ENCODE measurements at places on chromosomes 1 and 21.

GRCh38 chr1:220952961-220953643 lies 73.9 kb downstream of the HLX start:
- DNase-seq: no peak

- DNase-seq: no peak
These were observed 19.9 kb downstream of the FBXO28 start for GRCh38 chr1:224133741-224134299.

DNA sequence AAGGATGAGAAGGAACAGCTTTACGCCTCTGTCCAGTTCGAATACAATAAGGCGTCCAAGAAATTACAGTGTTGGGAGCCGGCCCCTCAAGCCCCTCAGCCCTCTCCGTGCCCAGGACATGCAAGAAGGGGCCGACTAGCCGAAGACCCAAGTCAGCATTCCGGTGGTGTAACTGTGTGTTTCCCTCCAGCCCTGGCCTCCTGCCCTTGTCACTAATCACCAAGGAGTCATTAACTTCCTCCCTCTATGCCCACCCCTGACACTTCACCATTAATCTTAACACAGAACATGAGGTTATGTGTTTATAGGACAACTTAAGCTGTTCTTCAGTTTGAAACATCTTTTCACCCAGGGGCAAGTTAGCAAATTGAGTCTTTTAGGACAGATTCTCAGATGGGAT lies 16.4 kb upstream of the C4BPB start:
- DNase-seq: no peak

GRCh38 chr1:25989440-25990234 lies 8.2 kb downstream of the PAFAH2 start:
- DNase-seq: no peak

DNA sequence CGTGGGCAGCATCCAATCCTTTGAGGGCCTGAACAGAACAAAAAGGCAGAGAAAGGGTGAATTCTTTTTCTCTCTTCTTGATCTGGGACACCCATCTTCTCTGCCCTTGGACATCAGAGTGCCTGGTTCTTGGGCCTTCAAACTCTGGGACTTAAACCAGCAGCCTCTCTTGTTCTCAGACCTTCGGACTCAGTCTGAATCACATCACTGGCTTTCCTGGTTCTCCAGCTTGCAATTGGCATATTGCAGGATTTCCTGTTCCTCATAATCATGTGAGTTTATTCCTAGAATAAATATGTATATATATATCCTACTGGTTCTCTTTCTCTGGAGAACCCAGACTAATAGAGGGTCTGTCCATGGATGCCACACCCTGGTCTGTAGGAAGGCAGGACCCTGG lies 16.3 kb upstream of the TENT5C start:
- DNase-seq: no peak

GRCh38 chr1:7278827-7279765 lies 492.0 kb upstream of the VAMP3 start:
- no peak for DNase-seq

DNA sequence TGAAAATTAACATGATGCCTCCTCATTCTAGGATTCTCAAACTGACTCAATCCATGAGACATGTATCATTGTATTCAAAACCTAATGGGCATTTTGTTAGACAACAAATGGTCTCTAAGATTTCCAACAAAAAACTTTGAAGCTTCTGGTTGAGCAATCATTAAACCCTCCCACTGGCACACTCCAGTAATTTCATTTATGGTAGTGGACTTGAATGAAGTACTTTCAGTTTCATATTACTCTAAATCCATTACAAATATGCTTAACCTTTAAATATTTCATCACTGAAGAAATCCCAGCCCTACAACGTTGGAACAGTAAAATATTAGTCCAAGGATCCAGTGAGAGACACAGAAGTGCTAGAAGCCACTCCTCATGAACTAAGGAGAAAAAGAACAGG lies 43.5 kb downstream of the GBP6 start:
- no peak for DNase-seq
